ENCODE measurements at places on chromosomes 6 and 20.
A peak's percentile ranks its signal among the peaks of the same experiment; 100 is the strongest.

DNA sequence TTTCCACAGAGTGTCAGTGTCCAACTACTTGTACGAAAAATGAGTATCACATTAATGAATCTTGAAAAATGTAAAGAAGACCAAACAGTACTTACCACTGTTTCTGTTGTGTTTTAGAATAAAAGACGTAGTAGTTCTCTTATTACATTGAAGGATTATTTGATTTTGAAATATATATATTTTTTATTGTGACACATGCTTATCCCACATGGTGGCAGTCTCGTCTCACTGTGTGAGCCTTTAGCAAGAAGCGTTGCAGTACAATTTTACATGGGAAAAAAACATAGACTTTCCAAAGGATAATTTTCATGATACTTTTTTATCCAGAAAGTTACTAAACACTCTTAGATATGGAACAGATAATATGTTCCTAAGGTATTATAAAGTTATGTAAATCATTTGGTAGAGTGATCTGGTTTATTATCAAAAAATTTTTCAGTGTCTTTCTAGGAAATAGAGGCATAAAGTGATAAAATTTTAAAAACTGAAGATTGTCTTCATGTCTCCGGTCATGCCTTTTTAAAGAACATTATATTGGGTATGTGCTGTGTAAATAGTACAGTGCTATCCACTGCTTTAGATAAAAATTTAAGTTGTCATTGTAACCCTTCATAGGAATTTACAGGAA, 117.5 kb upstream of the SAMD5 start:
- DNase-seq = peak; percentile 48

- DNase-seq = no peak
Measured at GRCh38 chr6:105373481-105373880, 29.4 kb downstream of the PREP start.

GRCh38 chr6:2147766-2148448, 97.5 kb downstream of the GMDS start:
- peak; percentile 89 for DNase-seq

- DNase-seq = peak; percentile 81
Measured at GRCh38 chr6:34059136-34059731, 86.7 kb downstream of the GRM4 start.

- DNase-seq = no peak
Measured at GRCh38 chr6:111870742-111871064, 2.5 kb downstream of the FYN start.

GRCh38 chr6:144899161-144899560, 614.0 kb downstream of the UTRN start:
- DNase-seq = peak; percentile 90

DNA sequence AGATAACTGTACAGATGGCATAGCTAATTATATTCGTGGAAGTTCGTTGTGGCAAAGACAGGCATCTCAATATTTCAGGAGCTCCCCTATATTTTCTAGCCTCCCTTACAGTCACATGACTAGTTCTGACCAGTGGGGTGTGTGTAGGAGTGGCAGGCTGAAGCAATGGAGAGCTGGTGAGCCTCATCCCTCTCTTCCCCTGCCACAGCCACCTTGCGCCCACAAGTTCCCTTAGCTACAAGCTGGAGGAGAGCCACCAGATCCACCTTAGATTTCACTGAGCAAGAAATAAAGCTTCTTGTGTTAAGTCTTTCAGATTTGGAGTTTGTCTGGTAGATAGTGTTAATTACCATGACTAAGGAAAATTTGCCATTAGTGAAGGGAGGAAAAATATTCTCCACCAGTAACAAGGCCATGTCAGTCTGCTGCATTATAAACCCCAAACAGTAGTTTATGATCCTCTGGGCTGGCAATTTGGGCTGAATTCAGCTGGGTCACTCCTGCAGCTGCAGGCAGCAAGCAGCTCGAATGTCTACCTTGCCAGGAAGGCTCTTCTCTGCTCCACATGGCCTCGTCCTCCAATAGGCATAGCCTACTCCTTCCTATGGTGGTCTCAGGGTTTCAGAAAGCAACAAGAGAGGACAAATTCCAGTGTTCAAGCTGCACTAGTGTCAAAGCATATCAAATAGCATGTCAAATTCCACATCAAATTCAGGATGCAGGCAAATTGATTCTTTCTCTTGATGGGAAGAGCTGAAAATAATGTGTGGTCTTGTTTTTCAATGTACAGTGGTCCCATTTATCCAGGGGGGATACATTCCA, 7.4 kb upstream of the RBCK1 start:
- no peak for DNase-seq

- DNase-seq = no peak
Measured at GRCh38 chr6:91155129-91155785, 568.4 kb upstream of the MAP3K7 start.

Data from fibroblast of skin of scalp (primary cell).